ENCODE measurements at places on chromosomes 4 and X.

DNA sequence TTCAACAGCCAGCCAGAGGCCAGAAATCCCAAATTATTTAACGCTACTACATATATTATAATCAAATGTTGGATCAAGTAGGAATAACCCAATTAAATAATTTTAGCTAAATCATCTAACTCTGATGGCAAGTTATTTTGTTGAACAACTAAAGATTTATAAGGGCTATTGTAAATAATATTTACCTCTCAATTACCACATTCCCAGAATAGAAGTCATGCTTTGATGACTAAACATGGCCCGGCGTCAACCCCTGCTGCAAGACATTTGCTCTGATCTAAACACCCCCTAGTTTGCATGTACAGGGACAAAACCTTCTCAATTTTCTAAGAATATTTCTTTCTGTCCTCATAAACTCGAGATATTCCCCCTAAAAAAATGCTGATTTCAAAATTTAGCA, 14.2 kb downstream of the VEGFC start:
- DNase-seq = no peak

DNA sequence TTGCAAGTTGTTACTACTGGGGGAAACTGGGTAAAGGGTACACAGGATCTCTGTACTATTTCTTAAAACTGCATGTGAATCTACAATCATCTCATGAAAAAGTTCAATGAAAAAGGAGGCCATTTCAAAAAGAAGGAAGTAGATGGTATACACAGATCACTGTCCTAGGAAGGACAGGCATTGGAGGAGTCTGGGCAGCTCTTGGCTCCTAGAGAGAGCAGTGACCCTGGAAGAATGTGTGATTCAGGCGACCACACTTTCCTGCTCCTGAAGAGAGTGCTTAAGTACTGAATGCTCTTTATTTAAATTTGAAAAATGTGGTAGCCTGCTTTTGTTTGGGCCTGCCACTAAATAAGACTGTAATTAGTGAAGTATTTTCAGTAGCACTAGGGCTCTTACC, 318.1 kb upstream of the CASK start:
- DNase-seq = no peak

DNA sequence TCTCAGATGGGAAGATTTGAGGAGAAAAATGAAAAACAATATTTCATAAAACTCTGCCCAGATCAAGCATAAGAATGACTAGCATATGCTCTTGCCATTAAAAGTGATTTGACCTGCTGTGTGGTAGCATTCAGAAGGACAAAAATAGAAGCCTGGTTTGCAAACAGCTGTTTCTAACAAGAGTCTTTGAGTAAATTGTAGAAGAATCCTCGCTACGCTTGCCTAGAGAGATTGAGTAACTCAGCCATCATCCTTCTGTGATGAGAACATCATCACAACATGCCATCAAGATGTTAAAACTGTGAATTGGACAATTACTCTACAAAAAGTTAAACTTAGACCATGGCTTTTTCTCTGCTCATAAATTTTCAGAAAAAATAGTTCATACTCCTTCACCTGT, 168.9 kb upstream of the PUDP start:
- DNase-seq = no peak

DNA sequence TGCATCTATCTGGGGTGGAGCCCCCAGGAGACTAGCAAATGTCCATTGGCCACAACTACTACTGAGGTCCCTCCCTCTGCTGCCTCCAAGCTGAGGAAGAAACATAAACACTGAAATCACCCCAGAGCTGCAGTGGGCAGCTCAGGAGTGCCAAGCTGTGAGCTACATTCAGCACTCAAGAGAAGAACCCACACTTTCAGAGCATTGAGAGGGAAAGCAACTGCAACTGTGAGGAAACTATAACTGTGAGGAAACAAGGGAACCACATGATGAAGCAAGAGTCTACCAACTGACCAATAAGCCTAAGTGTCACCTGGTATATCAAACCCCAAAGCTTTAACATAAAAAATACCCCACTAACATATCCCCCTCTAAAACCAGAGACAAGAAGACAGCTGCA, 373.5 kb upstream of the TACR3 start:
- DNase-seq = no peak

GRCh38 chr4:109816894-109817293, 1.3 kb downstream of the GAR1 start:
- no peak for DNase-seq

DNA sequence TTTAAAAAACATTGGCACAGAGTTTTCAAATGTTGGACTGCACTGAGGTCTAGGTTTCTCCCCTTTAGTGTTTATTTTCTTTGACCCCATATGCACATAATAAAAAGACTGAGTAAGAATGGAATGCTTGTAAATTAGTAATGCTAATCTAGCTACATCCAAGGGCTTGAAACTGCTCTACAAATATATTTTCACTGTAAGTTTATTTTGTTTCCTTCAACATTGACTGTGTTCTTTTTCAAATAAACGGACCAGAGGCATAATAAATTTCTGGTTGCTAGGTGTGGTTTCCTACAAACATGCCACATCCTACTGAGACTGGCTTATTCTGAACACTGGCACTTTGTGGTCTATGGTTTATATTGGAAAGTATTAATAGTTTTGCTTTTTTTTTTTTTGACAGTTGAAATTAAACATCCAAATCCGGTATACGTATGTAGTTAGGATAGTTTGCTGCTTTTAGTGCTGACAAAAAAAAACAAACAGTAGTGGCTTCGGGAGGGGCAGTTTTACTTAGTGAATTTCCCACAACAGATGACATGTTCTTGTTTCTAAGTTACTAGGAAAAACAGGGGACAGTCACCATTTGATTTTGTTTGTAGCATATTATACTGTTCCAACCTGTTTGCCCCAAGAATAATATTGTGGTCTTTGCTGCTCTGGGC, 13.2 kb downstream of the CA5B start:
- no peak for DNase-seq

DNA sequence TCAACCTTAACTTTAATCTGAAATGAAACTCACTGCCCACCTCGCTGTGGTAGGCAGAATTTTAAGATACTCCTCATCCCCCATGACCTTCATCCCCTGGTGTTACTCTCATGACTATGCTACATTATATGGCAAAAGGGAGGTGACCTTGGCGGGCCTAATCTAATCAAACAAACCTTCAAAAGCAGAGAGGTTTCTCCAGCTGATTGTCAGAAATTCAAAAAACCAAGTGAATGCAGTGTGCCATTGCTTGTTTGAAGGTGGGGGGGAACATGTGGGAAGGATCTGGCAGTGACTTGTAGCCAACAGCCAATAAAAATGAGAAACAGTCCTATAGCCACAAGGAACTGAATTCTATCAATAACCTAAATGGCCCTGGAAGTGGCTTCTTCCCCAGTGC, 48.5 kb downstream of the KLHL8 start:
- DNase-seq = no peak

GRCh38 chrX:25011589-25012432, 4.0 kb downstream of the ARX start:
- no peak for DNase-seq

GRCh38 chr4:30256116-30256832, 463.9 kb upstream of the PCDH7 start:
- no peak for DNase-seq

GRCh38 chr4:25466966-25467697, 90.1 kb downstream of the ANAPC4 start:
- no peak for DNase-seq

- DNase-seq = no peak
These were observed 71.9 kb downstream of the MAGEB17 start for GRCh38 chrX:16239211-16239610.

DNA sequence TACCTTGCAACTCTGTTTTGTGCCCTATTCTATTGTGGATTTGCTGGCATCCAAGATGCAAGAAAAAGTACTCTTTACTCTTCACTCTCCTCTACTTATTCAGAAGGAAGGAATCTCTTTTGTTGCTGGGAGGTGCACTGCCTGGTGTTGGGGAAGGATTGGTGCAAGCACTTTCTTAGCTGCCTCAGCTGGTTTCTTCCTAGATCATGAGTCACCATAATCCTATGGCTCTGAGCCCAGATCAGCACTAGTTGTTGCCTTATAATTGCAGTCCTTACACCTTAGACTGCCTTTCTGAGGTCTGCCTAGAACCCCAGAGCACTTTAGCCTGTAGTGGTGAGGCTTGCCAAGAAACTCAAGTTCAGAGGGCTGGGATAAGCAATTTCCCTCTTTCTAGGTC, 37.0 kb upstream of the CT83 start:
- DNase-seq = no peak

GRCh38 chr4:90498175-90498574, 371.0 kb downstream of the CCSER1 start:
- no peak for DNase-seq

DNA sequence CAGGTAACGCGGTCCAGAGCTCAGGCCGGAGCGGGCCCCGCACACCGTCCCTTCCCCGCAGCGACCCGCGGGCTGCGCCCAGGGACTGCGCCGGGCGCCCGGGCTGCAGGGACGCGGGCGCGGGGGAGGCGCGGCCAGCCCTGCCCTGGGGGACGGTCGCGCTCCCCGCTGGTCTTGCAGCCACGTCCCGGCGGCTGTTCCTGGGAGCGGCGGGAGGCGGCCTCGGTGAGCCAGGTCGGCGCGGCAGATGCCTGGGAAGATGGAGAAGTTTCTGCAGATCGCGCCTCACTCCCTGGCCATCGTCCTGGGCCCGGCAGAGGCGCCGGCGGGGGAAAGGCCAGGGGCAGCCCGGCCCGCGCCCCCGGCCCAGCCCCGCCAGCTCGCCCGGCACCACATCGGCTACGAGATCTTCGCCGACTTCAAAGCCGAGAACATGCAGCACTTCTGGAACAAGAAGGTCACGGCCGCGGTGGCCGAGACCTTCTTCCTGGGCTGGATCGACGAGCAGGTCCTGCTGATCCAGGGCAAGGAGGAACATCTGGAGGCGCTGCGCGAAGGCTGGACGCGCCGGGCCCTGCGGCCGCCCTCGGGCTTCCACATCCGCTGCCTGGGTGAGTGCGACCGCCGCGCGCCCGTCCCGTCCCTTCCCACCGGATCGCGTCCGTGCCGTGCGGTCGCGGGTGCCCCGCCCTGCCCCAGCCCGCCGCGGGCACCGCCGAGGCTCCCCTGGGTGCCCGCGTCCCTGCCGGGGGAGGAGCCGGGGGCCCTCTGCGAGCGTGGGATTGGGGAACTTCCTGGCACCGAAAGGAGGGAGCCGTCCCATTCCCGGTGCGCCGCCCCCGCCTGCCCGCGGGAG, 107.4 kb upstream of the STOX2 start:
- DNase-seq = no peak

GRCh38 chrX:97367125-97367524, 483.4 kb downstream of the RPA4 start:
- no peak for DNase-seq
